ENCODE measurements at places on chromosomes 1 and 21.

DNA sequence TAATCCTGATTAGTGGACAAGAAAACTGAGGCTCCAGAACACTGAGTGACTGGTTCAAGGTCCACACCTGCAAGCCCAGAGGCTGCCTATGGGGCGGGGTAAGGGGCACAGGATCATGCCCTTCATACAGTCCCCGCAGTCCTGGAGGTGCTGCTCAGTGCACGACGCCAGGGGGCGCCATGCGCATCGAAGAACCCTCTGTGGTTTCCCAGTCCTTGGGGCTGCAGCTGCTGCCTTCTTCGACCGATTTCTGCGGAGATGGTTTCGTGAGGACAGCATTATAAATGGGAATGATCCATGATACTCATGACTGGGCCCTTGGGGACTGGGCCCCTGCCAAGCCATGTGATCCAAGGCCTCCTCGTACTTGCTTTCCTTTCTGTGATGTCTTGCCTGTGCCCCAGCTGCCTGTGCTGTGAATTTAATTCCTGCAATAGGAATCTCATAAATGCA is 37.1 kb upstream of the ARHGEF10L start:
- DNase-seq: peak; percentile 89

DNA sequence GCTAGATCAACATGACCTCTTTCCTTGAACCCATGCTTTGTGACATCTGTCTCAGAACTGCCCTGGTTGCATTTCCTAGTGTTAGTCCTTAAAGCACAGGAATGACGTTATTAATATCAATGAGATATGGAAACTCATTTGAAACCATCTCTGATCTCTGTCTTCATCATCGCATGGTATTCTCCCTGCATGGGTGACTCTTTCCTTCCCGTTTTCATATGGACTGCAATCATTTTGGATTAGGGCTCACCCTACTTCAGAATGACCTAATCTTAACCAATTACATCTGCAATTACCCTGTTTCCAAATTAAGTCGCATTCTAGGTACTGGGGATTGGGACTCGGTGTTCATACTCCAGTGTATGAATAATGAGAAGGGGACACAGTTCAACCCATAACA is 41.7 kb upstream of the DISC1 start:
- DNase-seq: no peak

- DNase-seq: peak; percentile 96
Measured at GRCh38 chr21:33894736-33895288, 20.8 kb downstream of the ATP5PO start.

DNA sequence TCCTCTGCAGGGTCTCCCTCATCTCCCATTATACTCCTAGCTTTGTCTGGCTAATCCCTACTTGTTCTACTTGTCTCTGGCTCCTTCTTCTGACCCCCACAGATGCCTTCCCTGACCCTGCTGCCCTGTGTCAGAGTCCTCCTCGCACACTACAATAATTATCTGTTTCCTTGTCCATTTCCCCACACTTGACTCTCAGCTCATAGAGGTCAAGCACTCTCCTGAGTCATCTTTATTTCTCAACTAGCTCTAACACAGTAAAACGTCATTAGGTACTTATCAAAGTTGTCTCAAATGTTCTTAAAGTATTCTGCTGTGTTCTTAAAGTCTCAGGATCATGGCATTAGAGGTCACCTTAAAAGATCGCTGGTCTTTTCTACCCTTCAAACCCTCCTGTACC is 47.1 kb downstream of the C8A start:
- DNase-seq: no peak

- no peak for DNase-seq
Measured at GRCh38 chr1:6657138-6657537, 32.5 kb downstream of the THAP3 start.

GRCh38 chr21:37627074-37627473 is 260.5 kb downstream of the DYRK1A start:
- DNase-seq: no peak

DNA sequence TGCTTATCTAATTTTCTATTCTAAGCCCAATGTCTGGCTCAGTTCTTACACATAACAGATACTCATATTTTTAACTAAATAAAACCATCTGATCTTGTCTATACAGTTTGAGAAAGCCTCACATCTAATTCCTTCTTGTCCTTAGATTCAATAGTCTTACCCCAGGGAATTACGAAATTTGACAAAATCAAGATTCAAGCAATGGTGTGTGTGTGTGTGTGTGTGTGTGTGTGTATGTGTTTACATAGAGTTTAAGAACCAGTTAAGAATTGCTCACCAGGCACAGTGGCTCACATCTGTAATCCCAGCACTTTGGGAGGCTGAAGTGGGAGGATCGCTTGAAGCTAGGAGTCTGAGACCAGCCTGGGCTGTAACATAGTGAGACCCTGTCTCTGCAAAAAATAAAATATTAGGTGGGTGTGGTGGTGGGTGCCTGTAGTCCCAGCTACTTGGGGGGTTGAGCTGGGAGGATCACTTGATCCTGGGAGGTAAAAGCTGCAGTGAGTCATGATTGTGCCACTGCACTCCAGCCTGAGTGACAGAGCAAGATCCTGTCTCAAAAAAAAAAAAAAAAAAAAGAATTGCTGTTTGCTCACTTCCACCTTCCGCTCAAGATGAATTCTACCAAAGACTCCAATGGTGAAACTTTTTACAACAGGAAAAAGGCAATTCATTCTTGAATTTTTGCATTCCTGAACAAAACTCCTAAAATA is 6.2 kb downstream of the WDR64 start:
- DNase-seq: no peak

DNA sequence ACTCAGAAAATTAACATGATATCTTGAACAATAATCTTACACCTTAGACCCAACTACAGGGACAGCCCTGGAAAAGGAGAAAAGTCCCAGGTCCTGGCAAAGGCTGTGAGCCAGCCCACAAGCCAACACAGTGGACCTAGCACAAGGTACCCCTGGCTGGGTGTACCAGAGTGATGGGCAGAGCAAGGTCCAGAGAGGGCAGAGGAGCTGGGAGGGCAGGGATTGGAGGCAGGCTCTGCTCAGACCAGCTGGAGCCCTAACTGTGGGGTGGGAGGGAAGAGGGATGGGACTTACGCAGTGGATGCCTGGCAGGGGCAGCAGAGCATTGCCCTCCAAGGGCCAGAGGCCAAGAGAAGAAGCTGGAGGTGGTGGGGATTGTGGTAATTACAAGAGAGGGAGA is 101.6 kb downstream of the KCND3 start:
- no peak for DNase-seq

DNA sequence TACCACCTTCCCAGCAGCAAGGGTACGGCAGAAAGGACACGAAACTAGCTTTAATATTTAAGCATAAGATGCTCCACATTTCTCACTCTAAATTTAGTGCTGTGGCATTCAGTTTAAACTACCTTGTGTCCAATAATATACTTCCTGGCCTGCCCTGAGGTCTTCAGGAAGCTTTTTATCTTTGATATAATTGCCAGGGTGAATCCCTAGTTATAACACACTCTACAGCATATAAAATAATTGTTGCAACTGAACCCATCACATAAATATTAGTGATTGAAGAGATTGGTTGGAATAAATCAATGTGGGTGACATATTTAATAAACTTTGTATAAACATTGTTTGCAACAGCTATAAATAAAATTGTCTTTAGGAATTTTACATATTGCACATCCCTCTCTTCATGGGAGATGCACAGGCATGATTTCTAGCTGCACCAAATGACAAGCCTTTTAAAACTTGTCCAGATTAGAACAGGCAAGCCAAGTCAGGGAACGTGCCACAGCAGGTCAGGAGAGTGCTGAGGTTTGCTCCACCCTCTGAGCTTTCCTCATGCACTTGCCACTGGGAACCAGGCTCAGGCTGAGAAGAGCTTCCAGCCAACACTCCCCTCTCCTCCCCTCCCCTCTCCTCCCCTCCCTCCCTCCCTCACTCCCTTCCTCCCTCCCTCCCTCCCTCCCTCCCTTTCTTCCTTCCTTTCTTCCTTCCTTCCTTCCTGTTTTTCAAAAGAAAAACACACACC is 623.2 kb upstream of the PKN2 start:
- DNase-seq: peak; percentile 55

DNA sequence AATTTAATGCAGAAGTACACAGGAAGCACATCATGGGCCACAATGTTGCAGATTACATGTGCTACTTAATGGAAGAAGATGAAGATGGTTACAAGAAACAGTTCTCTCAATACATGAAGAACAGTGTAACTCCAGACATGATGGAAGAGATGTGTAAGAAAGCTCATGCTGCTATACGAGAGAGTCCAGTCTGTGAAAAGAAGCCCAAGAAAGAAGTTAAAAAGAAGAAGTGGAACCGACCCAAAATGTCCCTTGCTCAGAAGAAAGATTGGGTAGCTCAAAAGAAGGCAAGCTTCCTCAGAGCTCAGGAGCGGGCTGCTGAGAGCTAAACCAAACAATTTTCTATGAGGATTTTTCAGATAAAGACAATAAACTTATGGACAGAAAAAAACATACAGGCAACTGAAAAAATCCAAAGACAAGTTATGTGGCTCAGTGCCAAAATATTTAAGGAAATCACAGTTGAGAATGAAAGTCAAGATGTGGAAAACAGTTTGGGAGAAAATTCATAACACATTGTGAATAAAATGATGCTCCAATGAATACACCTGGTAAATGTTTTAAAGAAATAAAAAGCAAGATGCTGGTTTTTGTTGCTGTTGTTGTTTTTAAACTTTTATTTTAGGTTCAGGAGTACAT is 2.8 kb upstream of the ZNF644 start:
- no peak for DNase-seq

- no peak for DNase-seq
Measured at GRCh38 chr1:106571109-106571508, 485.4 kb upstream of the PRMT6 start.

DNA sequence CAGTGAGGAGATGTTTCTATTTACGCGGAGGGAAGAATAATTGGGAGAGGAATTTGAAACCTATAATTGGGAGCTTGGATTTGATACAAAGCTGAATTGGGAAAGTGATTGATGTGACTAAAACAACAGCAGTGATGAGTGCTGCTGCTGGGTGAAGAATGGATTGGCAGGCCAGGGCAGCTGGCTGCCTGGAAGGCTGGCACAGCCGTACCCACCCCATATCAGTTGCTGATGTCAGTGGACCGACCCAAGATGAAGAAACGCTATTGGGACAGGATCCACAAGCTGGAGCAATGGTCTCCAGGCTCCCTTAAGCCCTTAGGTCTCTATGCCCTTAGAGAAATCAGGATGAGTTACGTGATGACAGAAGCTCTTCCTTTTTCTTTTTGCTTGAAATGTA is 47.4 kb downstream of the GRIK1 start:
- DNase-seq: no peak

DNA sequence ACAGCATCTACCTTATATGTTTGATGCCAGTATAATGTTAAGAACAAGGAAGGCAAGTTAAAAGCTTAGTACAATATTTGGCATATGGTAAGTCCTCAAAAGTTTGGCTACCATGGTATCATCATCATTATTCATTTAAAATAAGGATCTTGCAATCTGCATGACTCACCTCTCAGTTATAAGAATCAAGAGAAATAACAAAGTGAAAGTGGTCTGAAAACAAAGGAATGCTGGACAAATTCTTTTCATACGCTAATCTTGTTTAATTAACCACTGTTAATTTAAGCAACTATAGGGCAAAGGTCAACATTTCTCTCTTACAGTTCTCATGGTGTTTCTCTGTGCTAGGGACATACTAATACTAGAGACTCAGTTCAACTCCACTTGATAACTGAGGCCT is 13.0 kb upstream of the CLDN19 start:
- DNase-seq: no peak

- no peak for DNase-seq
Measured at GRCh38 chr1:156464825-156465452, 35.6 kb downstream of the MEF2D start.

DNA sequence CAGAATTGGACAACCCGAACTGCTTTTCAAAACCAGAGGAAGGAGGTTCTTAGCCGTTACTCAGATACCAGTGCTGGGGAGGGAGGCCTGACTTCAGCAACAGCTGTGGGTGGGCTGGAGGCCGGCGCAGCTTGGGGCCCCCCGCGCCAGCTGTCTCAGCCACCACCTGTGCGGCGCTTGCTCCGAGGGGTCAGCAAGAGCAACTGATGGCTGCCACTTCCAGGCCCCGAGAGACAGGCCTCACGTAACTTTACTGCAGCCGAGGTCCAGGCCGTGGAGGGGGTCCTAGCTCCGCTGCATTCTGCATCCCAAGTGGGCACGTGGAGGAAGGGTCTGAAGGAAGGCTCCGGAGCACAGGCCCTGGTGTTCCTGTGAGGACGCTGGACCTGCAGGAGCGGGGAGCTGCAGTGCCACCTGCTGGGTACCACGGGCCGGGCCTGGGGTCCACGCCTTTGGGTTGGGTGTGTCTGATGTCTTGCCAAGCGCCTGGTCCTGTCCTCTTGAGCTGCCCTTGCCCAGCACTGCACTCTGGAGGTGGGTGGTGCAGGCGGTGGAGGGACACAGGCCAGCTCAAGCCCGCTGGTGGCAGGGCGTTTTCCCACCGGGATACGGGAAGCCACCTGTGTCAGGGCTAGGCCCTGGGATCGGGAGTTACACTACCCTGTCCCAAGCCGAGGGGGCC is 9.8 kb downstream of the THAP3 start:
- DNase-seq: peak; percentile 73

DNA sequence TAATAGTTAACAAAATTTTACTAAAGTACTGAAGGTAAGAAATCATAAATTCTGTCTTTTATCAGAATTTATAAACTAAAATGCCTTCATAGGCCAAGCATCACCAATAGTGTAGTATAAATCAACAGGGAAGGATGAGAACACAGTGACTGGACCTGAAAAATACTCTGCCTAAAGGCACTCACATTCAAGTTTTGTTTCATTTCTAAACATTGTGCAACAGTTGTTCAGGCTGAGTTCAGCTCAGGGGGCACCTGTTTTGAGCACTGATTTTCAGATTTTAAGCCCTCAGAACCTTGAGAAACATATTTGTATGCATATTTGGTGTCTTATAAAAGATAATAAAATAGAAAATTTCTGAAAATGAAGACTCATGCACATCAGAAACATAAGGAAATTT is 12.4 kb downstream of the ACBD6 start:
- DNase-seq: no peak

DNA sequence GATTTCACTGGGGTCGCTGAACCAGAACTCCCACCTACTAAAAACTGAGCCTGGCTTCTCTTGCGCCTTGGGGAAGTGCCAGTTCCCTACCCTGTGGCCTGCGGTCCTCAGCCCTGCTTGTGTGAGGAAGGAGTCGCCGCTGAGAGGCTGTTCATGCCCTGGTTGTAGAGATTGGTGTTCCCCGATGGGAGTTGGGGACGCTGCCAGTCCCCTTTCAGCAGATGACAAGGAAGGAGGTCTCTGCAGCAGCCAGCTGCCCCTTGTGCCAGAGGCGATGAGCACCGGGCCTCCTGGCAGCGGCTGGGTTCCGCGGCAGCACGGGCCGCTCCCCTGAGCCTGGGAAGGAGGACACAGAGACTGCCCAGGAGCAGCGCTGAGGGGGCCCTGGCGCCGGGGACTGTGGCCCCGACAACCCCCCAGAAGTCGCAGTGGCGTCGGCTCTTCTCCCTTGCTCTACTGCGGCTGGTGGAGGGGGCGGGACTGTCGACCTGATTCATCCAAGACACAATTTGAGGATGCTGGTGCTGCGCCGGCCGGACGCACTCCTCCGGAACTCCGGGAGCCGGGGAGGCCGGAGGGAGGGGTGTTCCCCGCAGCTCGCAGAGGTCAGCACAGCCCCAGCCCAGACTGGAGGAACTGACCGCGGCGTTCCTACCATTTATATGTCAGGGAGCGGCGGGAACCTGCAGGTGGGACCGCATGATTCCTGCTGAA is 12.0 kb upstream of the ADORA3 start:
- DNase-seq: no peak

- DNase-seq: no peak
Measured at GRCh38 chr21:27671207-27671606, 704.3 kb upstream of the ADAMTS5 start.

Data from NCI-H82 (cell line).